ENCODE measurements at places on chromosomes 4 and X. TPM values are rescaled to one million over a fixed set of nuclear protein-coding genes. Genes with fewer than 3 reads are reported as not detected.

GRCh38 chrX:55056820-55057674 lies 17.8 kb upstream of the PAGE2B start:
- H3K27me3 ChIP-seq: no peaks in the 10 kb centered on the region
- no peak overlapping the region for H3K4me3 ChIP-seq
- H3K36me3 ChIP-seq: no peaks in the 10 kb centered on the region
- H3K4me1 ChIP-seq: peaks cover 3% of the 10 kb centered on the region

GRCh38 chr4:18880871-18881270 lies 859.3 kb upstream of the LCORL start:
- no peaks in the 10 kb centered on the region for H3K36me3 ChIP-seq
- no peak overlapping the region for H3K27ac ChIP-seq
- H3K4me1 ChIP-seq: peaks cover 6% of the 10 kb centered on the region
- no peak for DNase-seq
- H3K27me3 ChIP-seq: no peaks in the 10 kb centered on the region

Gene TAB3
- total RNA-seq: 42.9 TPM

DNA sequence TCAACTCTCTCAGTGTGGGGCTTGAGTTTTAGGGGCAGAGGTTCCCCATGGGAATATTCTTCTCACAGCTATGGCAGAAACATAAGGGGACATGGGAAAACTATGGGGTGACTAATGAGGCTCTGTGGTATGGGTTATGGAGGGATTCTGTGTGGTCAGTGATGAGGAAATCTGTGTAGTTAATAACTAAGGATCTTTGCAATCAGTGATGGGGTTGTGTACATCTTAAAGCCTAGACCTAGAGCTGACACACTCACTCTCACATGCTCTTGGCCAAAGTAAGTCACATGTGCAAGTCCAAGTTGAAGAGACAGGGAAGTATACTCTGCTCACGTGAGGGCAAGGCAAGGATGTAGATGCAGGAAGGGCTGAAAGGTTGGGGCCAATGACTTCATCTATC lies 86.4 kb upstream of the UXT start:
- H3K4me1 ChIP-seq: no peaks in the 10 kb centered on the region
- H3K4me3 ChIP-seq: no peak overlapping the region
- no peaks in the 10 kb centered on the region for H3K27me3 ChIP-seq
- no peaks in the 10 kb centered on the region for H3K36me3 ChIP-seq

GRCh38 chrX:136963973-136964372 lies 69.8 kb downstream of the GPR101 start:
- DNase-seq: no peak
- H3K36me3 ChIP-seq: no peaks in the 10 kb centered on the region
- H3K27me3 ChIP-seq: no peaks in the 10 kb centered on the region
- H3K4me1 ChIP-seq: no peaks in the 10 kb centered on the region

DNA sequence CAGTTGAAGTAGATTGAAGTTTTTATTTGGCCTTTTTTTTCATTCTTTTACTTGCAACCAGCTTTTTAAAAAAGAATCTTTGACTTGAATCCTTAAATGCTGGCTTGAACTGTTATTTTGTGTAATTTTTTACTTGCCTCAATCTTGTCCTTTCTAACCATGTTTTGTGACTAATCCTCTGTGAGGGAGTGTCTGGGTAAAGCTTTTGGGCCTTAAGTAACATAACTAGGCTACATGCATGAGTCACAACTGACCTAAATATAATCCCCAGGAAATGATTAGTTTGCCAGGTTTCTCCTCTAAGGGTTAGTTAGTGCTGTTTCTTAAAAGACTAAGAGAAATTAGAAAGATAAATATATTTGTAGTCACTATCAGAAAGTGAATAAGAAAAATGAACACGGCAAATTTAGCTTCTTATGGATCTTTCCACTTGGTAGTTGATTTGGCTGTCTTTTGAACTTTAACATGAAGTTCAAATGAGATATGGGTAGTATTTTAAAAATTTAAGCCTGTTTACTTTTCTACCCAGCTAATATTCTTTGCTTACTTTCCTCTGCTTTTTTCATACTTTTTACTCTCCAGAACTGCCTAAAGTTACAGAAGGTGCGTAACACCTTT lies 13.0 kb downstream of the EXOC1 start:
- no peak for DNase-seq
- H3K27ac ChIP-seq: no peak overlapping the region
- H3K4me1 ChIP-seq: no peaks in the 10 kb centered on the region
- H3K4me3 ChIP-seq: no peak overlapping the region
- H3K36me3 ChIP-seq: peaks cover 10% of the 10 kb centered on the region
- no peaks in the 10 kb centered on the region for H3K27me3 ChIP-seq
